ENCODE measurements at places on chromosomes 5 and 9.

GRCh38 chr5:26482810-26483375, 555.5 kb downstream of the CDH9 start:
- no peak for DNase-seq

DNA sequence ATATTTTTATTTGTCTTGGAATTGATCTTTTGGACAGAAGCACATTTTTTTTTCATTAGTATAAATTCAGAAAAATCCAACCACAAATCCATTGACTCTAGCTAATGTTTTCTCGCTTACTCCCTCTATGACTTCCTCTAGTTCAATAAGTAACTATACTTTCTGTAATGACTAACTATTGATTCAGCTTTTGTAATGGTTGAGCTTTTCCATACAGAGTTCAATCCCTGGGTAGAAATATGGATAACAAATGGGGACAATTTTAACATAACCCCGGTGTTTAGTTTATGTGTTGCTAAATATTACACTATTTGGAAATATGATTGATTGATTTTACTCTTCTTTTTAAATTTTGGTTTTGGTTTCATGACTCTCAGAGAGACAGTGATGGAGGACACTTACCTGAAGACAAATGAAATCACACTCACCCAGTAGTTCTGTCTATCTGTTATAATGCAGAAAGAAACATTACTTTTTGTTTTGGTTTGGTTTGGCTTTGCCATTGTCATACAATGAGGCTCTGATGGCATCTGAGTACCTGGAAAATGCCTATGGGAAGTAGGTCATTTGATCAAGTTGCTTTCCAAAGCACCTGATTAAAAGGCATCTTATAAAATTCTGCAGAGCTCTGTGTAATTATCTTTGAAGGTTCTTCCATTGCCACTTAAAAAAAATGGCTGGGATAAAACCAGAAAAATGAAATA, 309.7 kb upstream of the MPDZ start:
- no peak for DNase-seq

DNA sequence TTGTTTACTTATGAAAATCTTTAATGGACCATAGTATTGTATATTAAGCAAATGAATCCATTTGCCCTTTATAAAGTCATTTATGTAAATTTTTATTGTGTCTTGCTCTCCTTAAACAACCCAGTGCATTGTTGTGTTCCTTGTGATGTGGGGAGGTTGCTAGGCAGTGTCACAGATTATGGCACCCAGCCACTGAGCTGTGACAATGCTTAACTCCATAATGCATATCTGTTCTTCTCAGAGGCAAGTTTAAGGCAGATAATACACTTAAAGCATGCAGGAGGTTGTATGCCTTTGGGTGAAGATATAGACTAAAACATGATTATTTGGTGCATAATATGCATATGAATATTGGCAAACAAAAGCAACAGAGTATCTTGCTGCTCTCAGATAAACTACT, 269.6 kb upstream of the RIOK2 start:
- no peak for DNase-seq

- DNase-seq = no peak
Observed at GRCh38 chr5:144276034-144276822, 105.6 kb downstream of the KCTD16 start.

GRCh38 chr5:111626473-111627148, 114.3 kb upstream of the STARD4 start:
- DNase-seq = no peak

DNA sequence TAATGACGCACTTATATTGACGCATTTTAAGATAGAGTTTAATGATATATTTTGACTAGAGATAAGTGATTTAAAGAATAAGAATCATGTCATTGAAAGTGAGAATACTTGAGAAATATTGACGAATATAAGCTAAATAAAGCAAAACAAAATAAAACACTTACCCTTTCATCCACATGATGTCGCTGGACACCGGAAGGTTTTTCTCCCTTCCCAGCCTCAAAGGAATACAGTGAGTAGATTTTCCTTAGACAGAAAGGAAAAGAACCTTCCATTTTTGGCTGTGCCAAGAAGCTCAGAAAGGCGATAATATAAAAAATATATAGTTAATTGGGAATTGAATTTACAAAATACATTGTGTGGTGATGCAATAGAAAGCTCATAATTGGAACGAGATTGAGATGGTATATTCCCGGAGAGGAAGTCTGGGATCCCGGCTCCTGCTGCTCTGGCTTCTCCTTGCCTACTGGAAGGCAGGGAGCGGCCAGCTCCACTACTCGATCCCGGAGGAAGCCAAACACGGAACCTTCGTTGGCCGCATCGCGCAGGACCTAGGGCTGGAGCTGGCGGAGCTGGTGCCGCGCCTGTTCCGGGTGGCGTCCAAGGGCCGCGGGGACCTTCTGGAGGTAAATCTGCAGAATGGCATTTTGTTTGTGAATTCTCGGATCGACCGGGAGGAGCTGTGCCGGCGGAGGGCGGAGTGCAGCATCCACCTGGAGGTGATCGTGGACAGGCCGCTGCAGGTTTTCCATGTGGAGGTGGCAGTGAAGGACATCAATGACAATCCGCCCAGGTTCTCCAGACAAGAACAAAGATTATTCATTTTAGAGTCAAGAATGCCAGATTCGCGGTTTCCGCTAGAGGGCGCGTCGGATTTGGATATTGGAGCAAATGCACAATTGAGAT, at the start of gene PCDHA5:
Gene PCDHA5 (plus strand): TSS at position 239 of the 906 bp plus-strand sequence.
- no peak for DNase-seq

GRCh38 chr9:16238623-16239138, 631.8 kb downstream of the BNC2 start:
- DNase-seq = no peak

GRCh38 chr9:124257844-124258606, at the start of gene NEK6:
Gene NEK6, plus strand, starts transcription at chr9:124257949. Its CDS starts 44,016 bp downstream, at chr9:124301965.
- DNase-seq = no peak

DNA sequence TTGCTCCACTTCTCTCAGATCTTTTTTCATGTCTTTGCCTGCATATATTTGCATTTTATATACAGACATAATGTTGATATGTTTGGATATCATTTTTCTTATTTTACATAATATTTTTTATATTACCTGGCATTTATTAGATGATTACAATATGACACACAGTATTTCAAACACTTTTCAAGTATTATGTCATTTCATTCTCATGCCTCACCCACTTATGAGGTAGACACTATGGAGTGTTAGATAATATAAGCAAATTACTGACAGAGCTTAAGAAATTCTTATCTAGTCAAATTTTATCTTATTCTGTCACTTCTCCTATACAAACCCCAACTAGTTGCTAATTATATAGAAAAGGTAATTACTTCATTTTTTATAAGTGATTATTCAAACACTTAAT, 11.1 kb downstream of the LURAP1L start:
- DNase-seq = no peak

DNA sequence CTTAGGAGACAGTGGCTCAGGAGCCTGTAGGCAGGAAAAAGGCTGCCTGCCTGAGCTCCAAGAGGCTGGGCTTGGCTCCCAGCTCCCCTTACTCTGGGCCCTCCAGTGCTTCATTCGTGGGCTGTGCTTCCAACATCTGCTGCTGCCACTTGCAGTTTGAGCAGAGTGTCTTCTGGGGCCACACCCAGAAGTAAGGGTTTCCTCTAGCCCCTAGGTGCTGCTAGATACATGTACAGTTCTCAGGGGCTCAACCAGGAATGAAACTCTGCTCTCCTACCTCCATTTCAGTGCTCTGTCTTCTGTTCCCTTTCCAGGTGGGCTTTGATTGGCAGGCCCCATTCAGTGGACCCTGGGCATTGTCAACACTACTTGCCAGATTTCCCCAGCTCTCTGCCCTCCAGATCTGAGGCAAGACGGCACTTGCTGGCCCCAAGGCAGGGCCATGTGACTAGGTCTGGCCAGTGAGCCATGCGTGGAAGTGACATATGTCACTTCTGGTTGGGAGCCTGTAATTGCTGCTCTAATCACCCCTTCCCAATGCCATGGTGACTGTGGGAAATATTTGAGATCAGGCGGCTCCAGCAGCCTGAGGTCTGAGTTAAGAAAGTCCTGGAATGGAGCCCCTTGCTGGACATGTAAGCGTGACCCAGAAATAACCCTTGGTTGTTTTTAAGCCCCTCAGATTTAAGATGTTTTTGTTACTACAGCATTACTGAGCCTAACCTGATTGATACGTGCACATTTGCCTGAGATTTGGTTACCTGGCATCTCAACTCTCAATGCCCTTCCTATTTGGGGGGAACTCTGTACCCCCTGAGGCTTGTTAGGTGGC, 9.4 kb upstream of the BOD1 start:
- DNase-seq = no peak

DNA sequence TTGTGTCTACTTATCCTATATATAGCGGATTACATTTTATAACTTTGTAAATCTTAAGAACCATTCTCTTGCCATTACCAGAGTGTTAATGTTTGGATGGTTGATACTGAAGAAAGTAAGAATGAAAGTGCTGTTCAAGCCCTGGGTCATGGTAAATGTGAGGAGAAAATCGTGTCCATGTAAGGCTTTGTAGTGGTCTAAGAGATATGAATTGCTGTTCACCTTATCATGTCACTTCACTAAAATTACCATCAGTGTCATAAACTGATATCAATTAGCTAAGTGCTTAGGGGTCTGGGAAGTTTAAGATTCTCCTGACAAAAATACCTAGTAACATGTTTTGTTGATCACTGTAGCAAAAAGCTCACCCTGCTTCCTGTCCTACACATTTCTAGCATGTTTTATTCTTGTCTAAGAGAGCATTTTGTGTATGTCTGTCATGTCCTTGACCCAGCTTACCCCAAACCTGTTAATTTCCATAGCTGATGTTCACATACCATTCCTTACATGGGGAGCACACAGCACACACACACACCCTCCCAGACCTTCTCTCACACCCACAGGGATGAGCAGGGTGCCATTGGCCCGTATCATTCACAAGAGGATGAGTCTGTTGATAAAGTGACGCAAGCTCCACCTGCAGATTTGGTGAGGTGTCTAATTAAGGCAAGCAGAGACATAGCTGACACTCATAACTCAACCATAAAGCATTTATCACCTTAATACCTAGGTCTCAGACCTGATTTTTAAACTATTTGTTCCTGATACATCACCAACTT, 125.1 kb upstream of the PAM start:
- no peak for DNase-seq

- DNase-seq = no peak
Observed at GRCh38 chr9:93357649-93358048, 93.8 kb upstream of the FAM120A start.

- DNase-seq = no peak
Observed at GRCh38 chr5:103424453-103425205, 138.0 kb downstream of the NUDT12 start.

- no peak for DNase-seq
Observed at GRCh38 chr5:79774171-79774854, 84.7 kb downstream of the CMYA5 start.

DNA sequence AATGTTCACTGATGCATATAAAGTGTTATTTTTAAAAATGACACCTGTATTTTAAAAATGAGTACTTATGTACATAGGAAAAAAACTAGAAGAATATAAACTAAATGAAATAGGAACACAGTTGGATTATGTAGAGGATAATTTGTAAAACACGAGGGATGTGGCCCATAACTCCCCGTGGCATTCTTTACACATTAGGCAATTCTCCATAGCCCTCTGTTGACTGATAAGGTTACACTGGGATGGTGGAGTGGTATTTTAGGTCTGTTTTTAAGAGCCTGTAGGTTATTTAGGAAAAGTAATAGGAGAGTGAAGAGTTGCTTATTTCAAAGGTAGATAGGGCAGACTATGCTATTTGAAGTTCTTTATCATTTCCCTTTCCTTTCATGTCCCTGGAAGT, 1.8 kb downstream of the CAVIN4 start:
- no peak for DNase-seq

GRCh38 chr9:110260911-110261310, 4.6 kb upstream of the TXN start:
- no peak for DNase-seq

DNA sequence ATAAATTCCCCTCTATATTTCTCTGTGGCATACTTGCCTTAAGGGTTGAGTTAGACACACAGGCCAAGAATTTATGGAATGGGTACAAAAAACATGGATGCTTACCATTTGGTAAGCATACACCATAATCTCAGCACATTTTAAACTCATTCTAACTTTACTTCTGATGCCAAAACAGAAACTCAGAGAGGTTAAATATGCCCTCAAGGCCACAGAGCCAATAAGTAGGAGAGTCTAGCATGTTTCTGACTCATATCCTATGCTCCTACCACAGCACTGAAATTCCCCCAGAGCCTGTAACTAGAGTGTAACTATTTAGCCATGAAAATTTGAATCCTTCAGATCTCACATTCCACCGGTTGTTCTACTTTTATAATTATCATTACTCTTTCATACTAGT, 559.7 kb downstream of the ACTL7B start:
- no peak for DNase-seq

DNA sequence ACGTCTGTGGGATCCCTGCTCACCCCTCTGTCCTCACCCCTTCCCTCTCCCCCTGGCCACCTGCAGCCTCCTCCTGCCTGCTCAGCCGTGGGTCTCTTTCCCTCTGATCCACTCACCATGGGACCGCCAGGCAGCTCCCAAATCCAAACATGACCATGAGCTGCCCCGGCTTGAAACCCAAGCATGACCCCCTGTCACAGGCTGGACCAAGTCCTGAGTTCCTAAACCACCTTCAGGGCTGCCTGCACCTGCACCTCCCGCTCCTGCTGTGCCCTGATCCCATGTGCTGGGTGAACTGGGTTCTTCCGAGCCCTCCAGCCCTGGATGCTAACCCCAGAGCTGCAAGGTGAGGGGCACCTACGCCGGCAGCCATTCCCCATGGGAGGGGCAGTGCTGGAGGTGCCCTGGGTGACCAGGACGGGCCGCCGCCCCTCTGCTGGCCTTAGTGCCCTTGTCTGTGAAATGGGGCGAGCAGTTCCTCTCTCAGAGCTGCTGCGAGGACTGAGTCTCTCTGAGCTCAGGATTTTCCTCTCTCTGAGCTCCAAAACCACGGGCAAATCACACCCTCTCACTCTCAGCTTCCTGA, 149.6 kb downstream of the GAPVD1 start:
- DNase-seq = no peak

- no peak for DNase-seq
Observed at GRCh38 chr9:88721025-88721424, 186.0 kb downstream of the NXNL2 start.

GRCh38 chr5:176597417-176598389, 12.3 kb downstream of the GPRIN1 start:
- no peak for DNase-seq

GRCh38 chr5:66645039-66645438, 48.8 kb downstream of the MAST4 start:
- no peak for DNase-seq

DNA sequence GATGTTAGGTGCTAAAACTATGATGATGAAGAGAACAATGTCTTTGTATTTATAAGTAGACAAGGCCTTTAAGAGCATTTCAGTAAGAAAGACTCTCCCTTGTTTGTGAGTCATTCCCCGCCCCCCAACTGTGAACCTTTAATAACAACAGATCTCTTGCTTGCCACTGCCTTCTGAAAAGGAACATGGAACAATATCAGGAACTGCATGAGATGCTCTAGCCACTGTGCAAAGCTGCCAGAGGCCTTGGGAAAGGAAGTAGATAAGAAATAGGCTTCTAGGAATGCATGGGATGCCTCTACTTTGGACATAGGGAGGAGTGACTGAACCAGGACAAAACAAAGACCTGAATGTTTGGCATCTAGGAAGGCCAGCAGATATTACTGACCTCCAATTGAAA, 296.1 kb upstream of the MPDZ start:
- no peak for DNase-seq

Measured in stimulated activated CD4-positive, alpha-beta T cell treated with anti-CD3 and anti-CD28 coated beads, Interleukin-1b, Interleukin-23, amount 100 ng/mL, for 1 hour (primary cell).